Activated T-helper 1 cell treated with anti-CD3 and anti-CD28 coated beads, Interleukin-2, amount 50 U/mL, for 16 hours (primary cell): ENCODE measurements at places on chromosomes 3 and 15.

DNA sequence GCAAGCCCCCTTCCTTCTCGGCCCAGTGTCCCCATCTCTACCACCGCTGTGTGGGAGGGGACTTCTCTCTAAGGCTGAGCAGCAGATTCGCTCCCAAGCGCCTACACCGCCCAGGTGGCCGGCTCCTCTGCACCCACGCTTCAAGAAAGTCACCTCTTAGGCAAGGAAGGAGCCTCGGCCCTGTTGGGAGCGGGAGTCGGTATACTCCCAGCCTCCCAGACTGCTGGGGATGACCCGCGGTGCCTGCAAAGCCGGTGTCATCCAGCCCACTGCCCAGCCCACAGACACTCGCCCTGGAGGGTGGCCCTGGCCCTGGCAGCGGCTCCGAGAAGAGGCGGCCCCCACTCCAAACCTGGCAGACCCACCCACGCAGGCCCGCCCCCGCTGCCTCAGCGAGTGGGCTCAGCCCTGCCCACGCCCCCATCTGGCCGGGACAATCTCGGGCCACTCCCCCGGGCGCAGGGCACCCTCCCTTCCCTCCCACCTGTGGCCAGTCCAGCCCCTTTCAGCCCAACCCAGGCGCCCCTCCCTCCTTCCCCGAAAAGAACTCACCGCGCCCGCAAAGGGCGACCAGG, 396 bp downstream of the CHRNB4 start:
- no peak for DNase-seq

DNA sequence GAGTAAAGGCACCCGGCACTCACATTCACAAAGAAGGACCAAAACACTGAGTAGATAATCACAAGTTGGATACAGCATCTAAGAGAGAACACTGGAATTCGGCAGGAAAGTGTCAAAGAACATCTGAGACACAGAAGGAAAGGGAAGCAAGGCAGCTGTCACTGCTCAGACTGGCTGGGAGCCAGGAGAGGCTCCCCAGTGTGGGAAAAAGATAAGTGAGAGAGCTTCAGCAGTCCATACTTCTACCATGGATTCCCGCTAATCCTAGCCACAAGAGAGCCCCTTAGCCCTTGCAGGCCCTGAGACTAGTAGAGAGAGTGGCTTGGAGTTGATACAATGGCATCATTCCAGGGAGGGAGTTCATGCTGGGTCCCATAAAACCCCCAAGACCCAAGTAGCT, 36.7 kb upstream of the CP start:
- no peak for DNase-seq

GRCh38 chr3:139718415-139718814, 40.6 kb upstream of the NMNAT3 start:
- no peak for DNase-seq

DNA sequence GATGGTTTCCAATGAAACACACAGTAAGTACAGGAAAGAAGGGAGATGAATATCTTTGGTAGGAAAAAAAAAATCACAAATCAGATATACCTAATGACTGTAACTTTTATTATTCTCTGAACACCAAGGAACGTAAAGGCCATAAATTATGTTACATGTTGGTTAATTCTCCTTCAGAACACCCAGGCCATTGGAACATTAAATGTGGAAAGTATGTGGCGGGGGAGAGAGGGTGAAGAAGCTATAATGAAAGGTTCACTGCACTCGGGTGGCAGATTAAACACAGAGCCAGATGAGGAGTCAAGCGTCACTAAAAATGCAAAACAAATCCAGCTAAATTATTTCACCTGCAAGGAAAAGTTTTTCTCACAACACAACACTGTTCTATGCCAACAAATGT, 193.8 kb downstream of the FHIT start:
- DNase-seq, result no peak

GRCh38 chr15:85030301-85030929, 48.8 kb downstream of the PDE8A start:
- DNase-seq, result no peak

DNA sequence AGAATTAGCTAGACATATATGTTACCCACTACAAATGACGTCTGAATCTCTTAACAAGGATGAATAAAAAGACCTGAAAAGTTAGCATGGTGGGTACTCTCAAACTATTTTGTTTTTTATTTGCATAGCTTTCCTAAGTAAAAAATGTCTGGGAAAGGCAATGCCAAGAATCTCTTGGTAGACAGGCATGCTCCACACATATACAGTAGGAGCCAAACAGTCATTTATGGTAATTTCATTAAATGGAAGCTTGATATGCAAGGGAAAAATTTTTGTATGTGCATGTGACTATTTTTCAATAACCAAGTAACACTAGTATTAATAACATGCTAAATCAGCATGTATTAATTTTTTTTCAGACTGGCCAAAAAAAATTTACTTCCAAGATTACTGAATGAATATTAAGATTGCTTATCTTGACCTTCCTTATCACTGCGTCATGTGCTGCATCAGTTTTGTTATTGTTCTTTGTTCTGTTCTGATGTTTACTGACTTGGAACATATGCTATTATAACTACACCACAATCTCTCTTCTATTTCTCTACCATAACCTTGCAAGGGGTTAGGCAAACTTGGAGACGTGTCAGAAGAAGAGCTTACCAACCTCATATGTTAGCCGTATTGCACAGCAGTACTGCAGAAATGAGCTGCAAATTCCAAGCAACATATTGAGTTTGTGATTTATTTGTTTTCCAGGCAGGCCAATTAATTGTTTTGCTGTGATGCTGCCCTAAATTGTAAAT, 255.3 kb downstream of the RBMS3 start:
- no peak for DNase-seq

DNA sequence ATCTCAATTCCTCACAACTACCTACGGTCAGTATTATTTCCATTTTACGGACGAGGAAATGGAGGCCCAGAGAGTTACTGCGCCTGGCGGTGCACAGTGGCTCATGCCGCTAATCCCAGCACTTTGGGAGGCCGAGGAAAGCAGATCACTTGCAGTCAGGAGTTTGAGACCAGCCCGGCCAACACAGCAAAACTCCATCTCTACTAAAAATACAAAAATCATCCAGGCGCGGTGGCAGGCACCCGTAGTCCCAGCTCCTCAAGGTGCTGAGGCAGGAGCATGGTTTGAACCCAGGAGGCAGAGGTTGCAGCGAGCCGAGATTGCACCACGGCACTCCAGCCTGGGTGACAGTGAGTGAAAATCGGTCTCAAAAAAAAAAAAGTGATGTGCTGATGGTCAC, 187.3 kb downstream of the XXYLT1 start:
- no peak for DNase-seq

DNA sequence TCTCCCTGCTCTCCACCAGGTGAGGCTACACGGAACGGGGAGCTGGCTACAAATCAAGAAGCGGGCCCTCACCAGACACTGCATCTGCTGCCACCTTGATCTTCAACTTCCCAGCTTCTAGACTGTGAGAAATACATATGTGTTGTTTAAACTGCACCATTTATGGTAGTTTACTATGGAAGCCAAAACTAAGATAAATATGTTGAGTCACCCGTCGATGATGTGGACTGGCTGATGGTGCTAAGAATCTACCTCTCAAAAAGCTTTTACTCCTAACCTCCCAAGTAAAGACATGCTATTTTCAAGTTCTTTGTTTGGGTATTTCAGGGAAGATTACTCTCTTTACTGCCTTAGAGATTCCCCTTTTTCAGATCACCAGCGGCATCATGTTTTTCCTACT, 110.9 kb downstream of the VGLL3 start:
- no peak for DNase-seq

GRCh38 chr15:99589801-99590200, 24.0 kb downstream of the MEF2A start:
- no peak for DNase-seq

DNA sequence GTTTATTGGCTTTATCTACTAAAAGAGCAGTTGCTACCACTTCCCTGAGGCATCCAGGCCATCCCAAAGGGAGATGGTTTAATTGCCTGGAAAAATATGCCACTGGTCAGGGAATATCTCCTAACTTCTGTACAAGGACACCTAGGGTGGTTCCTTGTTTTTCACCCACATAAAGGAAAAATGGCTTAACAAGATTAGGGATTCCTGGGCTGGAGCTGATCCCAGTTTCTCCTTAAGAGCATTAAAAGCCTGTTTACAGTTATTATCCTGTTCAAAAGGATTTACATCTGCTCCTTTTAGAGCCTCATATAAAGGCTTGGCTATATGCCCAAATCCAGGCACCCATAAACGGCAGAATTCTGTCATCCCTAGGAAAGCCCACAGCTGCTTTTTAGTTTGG, 70.2 kb upstream of the WNT7A start:
- DNase-seq, result no peak

- DNase-seq, result no peak
Measured at GRCh38 chr3:118811236-118811732, 223.4 kb downstream of the IGSF11 start.

- no peak for DNase-seq
Measured at GRCh38 chr3:186214670-186215069, 105.8 kb upstream of the ETV5 start.
